ENCODE measurements at places on chromosomes 5 and 9.

GRCh38 chr9:127074561-127075548, 47.6 kb downstream of the ANGPTL2 start:
- no peak for DNase-seq

- DNase-seq = no peak
These were observed 86.5 kb upstream of the ARRDC3 start for GRCh38 chr5:91469517-91470165.

DNA sequence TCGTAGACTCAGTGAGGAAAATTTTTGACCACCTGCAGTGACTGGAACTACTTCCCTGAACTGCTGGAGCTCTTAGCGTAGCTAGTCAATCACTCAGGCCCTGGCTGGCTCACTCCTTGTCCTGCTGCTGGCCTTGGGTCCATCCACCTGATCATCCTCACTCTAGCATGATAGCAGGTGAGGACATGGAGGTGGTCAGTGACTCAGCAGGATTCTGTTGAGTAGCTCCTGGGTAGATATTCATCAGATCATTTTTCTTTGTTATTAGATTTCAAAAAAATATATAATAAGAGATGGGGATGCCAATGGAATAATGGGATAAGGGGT, 25.0 kb upstream of the SEMA4D start:
- DNase-seq = no peak

DNA sequence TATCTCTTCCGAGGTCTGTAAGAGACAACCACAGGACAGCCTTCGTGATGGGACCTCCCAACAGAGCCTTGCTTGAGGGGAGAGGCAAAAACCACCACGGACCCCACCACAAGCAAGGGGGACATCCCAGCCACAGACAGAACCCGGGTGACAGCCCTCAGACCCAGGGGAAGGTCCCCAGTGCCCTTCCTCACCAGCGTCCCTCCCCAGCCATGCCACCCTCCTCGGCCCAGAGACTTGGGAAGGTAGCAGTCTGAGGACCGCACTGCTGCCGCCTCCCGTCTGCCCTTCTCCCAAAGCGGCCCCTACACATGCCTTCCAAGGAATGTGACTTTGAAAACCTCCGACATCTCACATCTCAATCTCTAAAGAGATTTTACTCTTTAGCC, 13.4 kb downstream of the IPPK start:
- no peak for DNase-seq

DNA sequence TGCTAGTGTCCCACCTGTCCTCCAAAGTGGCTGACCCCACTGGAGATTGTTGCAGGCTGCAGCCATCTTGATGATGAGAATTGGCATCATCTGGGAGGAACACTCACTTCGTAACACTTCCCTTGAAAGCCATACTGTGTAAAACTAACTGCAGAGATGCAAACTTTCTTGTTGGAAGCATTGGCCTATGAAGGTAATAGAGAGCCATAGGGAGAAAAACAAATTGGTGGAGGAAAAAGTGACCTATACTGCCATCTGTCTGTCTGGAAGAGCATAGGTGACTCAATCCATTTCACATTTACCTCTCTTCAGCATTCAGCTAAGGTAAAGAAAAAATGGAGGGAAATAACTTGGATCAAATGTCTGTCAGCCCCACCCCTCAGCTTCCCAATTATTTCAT, 473.4 kb downstream of the NTRK2 start:
- no peak for DNase-seq

DNA sequence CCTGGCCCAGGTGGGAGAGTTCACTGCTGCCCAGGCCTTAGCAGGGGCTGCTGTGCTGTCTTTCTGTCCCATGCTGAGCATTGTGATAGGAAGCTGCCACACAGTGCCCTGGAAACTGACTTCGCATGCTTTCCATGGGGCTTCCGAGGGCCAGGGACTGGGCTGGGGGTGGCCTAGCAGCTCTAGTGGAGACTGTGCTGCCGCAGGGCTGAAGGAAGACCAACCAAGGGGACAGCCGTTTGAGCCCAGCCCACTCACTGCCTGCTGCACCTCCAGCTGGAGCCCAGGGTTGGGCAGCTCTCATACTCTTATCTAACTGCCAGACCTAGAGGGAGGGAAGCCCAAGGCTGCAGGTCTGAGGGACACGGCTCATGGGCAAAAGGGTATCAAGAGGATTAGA, 79.2 kb downstream of the RGS3 start:
- no peak for DNase-seq

DNA sequence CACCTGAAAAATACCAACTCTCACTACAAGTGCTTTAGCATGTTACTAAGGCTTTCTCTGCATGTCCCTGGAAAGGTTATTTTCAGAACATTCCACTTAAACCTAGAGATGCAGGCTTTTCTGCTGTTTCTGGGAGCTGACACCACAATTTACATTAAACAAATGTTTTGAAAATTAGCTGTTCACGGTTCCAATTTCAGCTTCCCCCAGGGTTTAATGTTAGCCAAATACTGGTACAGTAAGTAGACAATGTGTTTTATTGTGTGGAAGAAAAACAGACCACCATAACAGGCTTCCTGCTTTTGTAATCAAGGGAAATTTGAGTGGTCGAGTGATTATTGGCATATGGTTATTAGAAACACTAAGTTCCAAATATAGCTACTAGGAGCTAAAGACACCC, 32.0 kb downstream of the MACROH2A1 start:
- no peak for DNase-seq

GRCh38 chr5:147276497-147276896, 41.7 kb downstream of the STK32A start:
- no peak for DNase-seq

DNA sequence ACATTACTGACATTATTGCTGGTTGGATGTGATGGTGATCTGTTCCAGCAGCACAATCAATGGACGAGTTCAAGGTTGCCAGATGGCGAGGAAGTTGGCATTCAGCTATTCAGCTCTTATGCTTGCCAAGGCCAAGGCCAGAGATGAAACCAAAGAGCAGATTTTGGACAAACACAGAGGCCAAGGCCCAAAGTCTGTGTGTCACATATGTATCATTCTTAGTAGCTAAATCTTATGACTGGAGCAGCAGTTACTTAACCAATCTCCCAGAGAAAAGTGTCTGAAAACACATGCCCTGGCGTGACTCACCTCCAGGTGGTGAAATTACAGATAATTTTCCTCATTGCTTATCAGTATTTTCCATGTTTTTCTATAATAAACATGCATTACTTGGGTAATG, 189.0 kb upstream of the EGFLAM start:
- no peak for DNase-seq

GRCh38 chr5:135156337-135156714, 122.3 kb upstream of the PITX1 start:
- no peak for DNase-seq

DNA sequence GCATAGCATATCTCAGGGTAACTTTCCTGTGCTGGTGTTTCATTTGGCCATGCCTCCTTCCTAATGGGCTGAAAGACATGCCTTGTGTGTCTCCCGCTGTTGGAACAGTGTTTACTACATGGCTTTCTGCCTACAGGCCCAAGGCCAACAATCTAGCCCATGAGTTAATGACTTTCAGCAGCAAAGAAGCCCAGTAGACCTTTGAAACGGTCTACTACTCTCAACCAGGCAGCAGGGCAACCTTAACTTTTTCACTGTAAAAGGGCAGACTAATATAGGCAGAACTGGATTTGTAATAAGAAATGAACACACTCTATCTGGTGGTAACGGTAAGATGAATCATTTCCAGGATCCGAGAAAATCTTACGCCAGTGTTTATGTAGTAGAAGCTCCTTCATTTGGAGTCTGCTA, 21.0 kb downstream of the C5orf15 start:
- no peak for DNase-seq

GRCh38 chr5:110855961-110856360, 117.2 kb downstream of the SLC25A46 start:
- no peak for DNase-seq

DNA sequence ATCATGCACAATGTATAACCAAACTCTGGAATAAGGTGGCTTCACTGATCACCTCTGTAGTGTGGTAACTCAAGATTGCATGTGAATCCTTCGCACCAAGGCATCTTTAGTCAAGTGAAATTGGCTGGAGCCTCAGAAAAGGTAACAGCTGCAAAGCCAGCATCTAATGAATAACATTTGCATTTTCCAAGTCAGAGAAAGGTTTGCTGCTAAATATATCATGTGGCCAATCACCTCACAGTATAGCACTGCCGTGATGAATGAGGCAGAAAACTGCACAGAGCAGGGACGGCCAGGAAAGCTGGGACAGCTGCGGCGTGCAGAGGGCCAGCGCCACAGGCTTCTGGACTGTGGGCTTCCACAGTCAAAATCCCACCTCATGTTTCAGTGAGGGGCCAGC, 18.5 kb downstream of the MRPS27 start:
- no peak for DNase-seq

DNA sequence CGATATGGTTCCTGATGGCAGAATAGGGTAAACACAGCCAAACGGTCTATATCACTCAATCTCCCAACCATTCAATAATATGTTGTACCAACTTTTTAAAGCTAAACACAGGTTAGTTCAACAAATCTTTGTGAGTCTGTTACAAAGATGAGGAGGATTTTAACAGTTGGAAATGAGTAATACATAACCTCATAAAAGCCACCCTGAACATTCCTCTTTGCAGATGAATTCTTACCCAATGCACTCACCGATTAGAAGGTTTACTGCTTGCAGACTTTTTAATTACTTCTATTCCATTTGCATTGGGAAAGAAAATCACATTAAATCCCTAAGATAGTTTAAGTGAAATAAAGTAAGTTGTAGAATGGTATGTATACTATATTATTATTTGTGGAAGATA, 23.3 kb upstream of the TRMT10B start:
- no peak for DNase-seq

- no peak for DNase-seq
These were observed 311.3 kb downstream of the ASTN2 start for GRCh38 chr9:117103438-117104110.

GRCh38 chr5:84724683-84725082, 340.0 kb upstream of the EDIL3 start:
- no peak for DNase-seq

DNA sequence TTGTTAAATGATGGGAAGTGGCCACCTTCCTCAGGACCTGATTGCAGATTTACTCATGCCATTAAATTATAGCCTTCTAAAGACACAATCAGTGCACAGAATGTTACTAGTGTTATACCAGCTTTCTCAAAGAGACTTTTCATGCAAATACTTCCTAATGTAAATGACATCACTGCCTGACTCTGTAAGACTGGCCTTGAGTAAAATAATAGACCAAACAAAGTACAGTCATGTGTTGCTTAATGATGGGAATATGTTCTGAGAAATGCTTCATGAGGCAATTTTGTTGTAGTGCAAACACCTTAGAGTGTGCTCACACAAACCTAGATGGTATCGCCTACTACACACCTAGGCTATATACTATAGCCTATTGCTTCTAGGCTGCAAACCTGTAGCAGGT, 17.0 kb upstream of the C1QTNF3 start:
- no peak for DNase-seq

DNA sequence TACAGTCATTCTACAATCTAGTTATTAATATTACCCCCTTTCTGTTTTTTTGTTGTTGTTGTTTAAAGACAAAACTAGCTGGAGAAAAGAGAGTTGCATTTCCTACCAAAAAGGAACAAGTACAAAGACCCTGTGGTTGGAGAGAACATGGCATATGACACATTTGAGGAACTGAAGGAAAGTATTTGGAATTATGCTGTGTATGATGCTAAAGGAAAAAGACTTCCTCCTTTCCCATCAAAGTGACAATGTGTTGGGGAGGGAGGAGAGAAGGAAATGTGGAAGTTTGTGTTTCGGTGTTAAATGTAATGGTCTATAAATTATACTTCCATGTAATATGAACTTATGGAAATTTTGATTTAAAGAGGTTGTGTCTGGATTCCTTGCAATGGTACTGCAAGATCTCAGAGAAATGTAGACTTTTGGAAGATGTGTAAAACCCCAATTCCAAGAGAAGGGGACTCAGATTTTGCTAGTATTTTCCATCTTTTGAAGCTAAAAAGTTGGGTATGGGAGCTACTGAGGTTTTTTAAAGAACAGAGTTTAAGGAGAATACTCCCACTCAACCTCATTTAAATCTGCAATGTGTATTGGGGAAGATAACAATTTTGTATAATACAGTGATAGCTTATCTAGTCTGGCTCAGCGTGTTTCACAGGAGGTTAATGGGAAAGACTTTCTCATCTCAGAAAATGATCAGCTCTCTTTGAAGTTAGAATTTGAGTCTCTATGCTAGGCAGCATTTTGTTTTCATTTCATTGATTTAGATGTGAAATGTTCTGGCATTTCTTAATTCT, 15.4 kb upstream of the TNFSF8 start:
- DNase-seq = no peak

DNA sequence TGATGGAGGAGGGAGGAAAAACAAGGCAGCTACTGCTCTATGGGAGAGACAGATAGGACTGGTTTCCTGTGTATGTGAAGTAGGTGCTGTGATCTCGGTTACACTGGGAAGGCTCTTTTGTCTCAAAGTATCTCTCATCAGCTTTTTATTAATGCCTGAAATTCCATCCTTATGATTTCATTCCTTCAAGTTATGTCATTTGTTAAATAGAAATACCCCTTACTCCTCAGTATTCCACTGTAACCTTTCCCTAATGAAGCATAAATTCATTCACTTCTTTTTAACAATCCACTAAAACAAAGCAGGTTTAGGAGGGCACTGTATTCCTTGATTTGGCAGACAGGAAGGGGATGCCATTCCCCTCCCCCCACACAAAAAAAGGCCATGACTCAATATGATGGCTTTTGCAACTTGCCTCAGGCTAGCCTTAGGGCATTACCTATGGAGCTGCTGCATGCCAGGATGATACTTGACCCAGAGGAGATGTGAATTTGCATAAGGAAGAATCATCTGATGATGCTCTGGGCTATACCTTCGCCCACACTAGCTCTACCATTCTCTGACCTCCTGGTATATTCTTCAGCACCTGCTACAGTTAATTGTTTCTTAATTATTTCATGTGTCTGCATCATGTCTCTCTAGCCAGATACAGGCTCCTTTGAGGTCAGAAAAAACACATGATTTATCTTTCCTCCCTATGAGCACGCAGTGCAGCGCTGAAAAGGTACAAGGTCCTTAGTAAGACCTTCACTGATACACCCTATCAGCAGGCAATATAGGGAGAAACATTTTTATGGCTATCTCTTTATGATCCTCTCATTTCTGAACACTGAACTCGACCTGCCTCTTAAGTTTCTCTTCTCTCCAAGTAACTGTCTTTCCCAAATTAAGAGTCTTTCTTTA, 26.3 kb downstream of the NR3C1 start:
- no peak for DNase-seq

- no peak for DNase-seq
These were observed 154.3 kb downstream of the SPOCK1 start for GRCh38 chr5:137344723-137345322.

DNA sequence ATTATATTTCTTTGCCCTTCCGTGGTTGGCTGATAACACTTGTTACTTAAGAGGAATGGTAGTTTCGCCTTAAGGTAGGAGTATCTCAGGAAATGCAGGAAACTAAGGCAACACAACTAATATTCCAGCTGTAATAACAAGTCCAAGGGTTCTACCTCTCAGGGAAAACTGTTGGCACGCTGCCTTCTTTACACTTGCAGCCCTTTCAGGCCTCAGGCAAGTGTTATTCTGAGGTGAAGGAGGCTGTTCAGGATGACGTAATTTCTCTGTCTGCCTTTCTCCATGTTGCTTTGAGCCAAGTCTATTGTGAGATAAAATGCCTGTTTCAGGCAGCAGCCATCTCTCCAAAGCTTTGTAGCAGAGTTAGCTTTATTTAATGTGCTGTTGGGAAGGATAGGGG, 38.0 kb downstream of the VCAN start:
- no peak for DNase-seq

- no peak for DNase-seq
These were observed 18.0 kb downstream of the PAM start for GRCh38 chr5:102773133-102773532.

GRCh38 chr9:87433853-87434252, 63.8 kb upstream of the DAPK1 start:
- DNase-seq = no peak

- no peak for DNase-seq
These were observed 96.4 kb upstream of the SPRY4 start for GRCh38 chr5:142421228-142421617.

Measured in 8988T (cell line).